ENCODE measurements at places on chromosomes 6 and 20. TPM values are rescaled to one million over a fixed set of nuclear protein-coding genes. Genes with fewer than 3 reads are reported as not detected.

GJA10 gene
- not detected for total RNA-seq

SAMD5 gene
- total RNA-seq: 0.18 TPM

DNA sequence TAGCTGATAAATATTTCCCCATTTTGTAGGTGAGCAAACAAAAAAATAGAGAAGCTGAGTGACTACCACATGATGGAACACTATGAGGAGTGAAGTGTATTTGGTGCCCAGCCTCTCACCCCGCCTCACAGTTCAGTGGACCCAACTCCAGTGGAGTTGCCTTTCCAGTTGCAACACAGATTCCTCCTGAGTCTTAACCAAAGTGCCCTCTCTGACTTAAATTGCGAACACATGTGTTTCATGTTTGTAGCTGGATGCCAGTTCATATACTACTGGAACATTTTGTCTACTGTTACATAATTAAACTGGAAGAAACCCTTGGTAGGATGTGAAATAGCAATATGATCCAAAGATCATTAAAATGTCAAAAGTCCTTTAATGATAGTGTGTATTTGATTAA is 448.9 kb downstream of the COL12A1 start:
- no peaks in the 10 kb centered on the region for H3K36me3 ChIP-seq
- no peak overlapping the region for H3K27ac ChIP-seq
- no peak for DNase-seq
- H3K4me3 ChIP-seq: no peak overlapping the region
- H3K27me3 ChIP-seq: no peaks in the 10 kb centered on the region
- no peaks in the 10 kb centered on the region for H3K4me1 ChIP-seq

DNA sequence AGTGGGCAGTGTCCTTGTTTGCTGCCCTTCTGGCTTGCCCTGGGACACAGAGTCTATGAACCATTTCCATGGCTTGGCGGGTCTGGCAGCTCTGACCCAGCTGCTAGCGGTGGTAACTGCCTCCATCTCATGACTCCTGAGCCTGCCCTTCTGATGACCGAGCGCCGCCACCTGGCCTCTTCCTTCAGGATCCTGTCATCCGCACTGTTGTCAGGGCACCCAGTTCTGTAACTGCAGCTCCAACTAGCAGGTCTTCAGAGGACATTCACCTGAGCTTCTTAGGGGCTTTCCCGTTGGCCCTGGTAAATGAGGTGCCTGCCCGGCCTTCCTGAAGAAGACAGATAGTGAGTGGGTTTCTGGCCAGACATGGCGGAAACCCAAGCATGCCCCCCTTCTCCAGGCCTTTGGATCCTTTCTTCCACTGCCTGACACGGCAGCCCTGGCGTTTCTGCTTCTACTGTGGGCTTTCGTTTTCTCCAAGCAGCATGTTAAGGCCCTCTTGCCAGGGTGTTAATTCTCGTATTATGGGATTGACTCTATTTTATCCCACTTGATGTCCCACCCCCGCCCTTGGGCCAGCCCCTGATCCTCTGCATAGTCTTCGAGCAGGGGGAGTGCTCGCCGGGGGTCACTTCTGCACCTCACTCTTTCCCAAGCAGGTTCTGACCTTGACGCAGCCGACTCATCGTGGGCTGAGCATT is 24.7 kb downstream of the PACSIN1 start:
- no peak overlapping the region for H3K4me3 ChIP-seq
- DNase-seq: no peak
- H3K36me3 ChIP-seq: no peaks in the 10 kb centered on the region
- no peaks in the 10 kb centered on the region for H3K27me3 ChIP-seq

DNA sequence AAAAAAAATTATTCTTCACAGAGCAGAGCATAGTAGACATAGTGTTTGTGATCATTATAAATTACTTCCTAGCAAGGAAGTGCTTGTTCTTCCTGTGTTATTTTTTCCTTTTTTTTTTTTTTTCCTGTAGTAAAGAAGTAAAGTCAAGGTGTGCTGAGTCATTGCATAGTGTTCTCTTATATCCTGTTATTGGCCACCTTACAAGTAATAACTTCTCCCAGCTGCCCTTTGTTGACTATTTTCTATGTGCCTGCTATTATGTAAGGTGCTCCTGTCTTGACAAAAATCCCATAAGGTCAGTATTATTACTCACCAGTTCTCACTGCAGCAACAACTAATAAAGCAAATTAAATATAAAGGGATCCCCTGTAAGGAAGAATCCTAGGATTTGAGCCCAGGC is 195.3 kb downstream of the GJA1 start:
- H3K36me3 ChIP-seq: peaks cover 3% of the 10 kb centered on the region
- no peak overlapping the region for H3K4me3 ChIP-seq
- no peak overlapping the region for H3K27ac ChIP-seq
- H3K27me3 ChIP-seq: no peaks in the 10 kb centered on the region

DNA sequence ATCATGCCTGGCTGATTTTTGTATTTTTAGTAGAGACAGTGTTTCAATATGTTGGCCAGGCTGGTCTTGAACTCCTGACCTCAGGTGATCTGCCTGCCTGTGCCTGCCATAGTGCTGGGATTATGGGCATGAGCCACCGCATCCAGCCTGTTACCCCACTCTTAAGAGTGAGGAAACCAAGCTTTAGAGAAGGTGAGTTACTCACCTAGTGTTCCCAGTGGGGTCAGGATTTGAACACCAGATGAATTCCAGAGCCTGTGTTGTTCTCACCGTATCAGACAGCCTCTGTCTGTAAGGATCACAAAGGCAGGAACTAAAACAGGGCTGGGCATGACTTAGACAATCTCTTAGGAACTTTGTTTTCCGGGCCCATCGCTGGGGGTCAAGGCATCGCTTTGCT is 9.4 kb upstream of the FANCE start:
- no peaks in the 10 kb centered on the region for H3K27me3 ChIP-seq
- H3K4me1 ChIP-seq: peaks cover 4% of the 10 kb centered on the region
- H3K36me3 ChIP-seq: no peaks in the 10 kb centered on the region

- H3K27me3 ChIP-seq: peaks cover 8% of the 10 kb centered on the region
- H3K4me1 ChIP-seq: peaks cover 4% of the 10 kb centered on the region
- no peak for DNase-seq
- H3K27ac ChIP-seq: no peak overlapping the region
- no peaks in the 10 kb centered on the region for H3K36me3 ChIP-seq
These were observed 70.8 kb upstream of the GATA5 start for GRCh38 chr20:62546606-62547005.

DNA sequence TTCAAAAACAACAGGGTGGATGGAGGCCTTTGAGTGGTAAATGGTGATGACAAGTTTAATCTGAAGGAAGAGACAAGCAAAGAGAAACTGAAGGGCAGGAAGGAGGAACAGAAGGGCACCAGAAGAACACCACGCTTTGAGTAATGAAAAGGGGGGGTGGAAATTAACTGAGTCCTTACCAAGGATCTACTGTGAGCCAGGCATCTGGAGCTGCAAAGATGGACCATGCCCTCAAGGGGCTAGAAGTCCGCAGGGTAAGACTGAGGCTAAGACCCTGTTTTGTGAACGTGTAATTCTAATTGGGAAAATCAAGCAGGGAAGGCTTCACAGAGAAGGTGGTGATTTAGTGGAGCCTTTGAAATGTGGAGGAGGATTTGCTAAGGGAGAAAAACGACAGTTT is 1.6 kb downstream of the NDRG3 start:
- peak overlapping the region; percentile 81 for H3K4me3 ChIP-seq
- peaks cover 20% of the 10 kb centered on the region for H3K4me1 ChIP-seq

GRCh38 chr6:152380351-152380767 is 256.8 kb downstream of the SYNE1 start:
- no peaks in the 10 kb centered on the region for H3K4me1 ChIP-seq
- H3K36me3 ChIP-seq: no peaks in the 10 kb centered on the region
- peaks cover 12% of the 10 kb centered on the region for H3K27me3 ChIP-seq
- no peak for DNase-seq

- H3K4me1 ChIP-seq: no peaks in the 10 kb centered on the region
- no peak overlapping the region for H3K4me3 ChIP-seq
- H3K36me3 ChIP-seq: no peaks in the 10 kb centered on the region
- no peak overlapping the region for H3K27ac ChIP-seq
These were observed 17.4 kb upstream of the RAB32 start for GRCh38 chr6:146526192-146526591.

LSM14B gene
- total RNA-seq: 38.7 TPM

TMEM14A gene
- total RNA-seq: 10.4 TPM

GRCh38 chr6:33936886-33937285 is 133.1 kb upstream of the MLN start:
- no peaks in the 10 kb centered on the region for H3K36me3 ChIP-seq
- no peak overlapping the region for H3K4me3 ChIP-seq
- H3K27ac ChIP-seq: no peak overlapping the region
- no peak for DNase-seq

- no peak for DNase-seq
- peaks cover 25% of the 10 kb centered on the region for H3K27me3 ChIP-seq
- no peak overlapping the region for H3K4me3 ChIP-seq
- H3K36me3 ChIP-seq: no peaks in the 10 kb centered on the region
These were observed 19.9 kb downstream of the TNXB start for GRCh38 chr6:32089082-32089828.

GRCh38 chr6:75204959-75205775 is 686 bp downstream of the COL12A1 start:
- peaks cover 58% of the 10 kb centered on the region for H3K4me1 ChIP-seq
- H3K27me3 ChIP-seq: peaks cover 82% of the 10 kb centered on the region
- H3K4me3 ChIP-seq: peak overlapping the region; percentile 49
- no peak overlapping the region for H3K27ac ChIP-seq
- no peaks in the 10 kb centered on the region for H3K36me3 ChIP-seq

DNA sequence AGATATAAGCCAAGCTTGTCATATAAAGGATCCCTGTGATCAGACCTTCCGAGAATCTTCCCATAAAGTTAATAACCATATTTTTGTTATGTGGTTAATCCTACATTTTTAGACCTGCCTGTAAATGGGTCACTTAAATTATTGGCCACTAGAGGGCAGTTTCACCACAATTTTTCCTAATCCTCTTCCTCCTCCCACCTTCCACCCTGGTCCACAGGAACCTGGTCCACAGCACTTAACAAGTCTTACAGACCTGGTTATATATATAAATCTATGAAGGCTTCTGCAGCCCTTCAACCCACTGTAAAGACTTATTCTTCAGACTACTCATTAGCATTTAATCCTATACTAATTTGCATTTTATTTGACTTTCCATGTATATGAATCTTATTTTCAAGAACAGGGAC is 28.3 kb downstream of the MRS2 start:
- no peak overlapping the region for H3K27ac ChIP-seq
- no peaks in the 10 kb centered on the region for H3K27me3 ChIP-seq
- H3K36me3 ChIP-seq: peaks cover 11% of the 10 kb centered on the region
- no peaks in the 10 kb centered on the region for H3K4me1 ChIP-seq
- H3K4me3 ChIP-seq: no peak overlapping the region

DNA sequence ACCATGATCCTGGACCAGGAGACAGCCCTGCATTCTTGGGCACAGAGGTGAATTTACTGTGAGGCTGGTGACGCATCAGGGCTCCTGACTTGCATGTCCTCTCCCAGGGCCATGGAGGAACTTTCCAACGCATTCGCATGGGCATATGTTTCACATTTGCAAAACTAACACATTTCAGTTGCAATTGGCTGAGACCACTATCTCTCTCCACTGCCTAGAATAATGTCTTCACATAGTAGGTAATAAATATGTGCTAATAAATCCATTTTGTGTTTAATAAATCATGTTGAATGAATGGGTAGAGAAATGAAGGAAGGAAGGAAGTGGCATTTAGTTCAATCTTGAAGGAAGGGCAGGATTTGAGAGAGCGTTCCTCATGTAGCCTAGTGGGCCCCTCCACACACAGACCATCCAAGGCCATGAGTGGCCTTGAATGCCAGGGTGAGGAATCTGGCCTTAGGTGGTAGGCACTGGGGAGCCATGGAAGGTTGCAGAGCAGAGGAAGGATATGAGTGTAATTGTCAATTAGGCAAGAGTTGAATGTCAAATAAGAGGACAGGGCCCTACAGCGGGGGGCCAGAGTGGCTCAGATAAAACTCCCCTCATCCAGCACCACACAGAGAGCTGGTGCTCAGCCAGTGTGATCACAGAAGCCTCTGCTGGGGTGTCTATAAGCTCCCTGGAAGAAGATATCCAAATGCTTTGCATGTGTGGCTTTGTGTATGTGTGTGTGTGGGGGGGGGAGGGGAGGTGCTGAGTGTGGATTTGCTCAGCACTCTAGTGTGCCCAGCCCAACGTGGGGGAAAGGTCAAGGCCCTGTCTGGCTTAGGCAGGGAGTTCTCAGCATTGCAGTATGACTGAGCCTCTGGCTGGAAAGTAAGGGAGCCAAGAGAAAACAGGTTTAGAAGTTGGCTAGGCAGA is 30.9 kb upstream of the CCN5 start:
- H3K36me3 ChIP-seq: no peaks in the 10 kb centered on the region
- H3K4me3 ChIP-seq: no peak overlapping the region
- no peak for DNase-seq
- H3K27me3 ChIP-seq: no peaks in the 10 kb centered on the region

DNA sequence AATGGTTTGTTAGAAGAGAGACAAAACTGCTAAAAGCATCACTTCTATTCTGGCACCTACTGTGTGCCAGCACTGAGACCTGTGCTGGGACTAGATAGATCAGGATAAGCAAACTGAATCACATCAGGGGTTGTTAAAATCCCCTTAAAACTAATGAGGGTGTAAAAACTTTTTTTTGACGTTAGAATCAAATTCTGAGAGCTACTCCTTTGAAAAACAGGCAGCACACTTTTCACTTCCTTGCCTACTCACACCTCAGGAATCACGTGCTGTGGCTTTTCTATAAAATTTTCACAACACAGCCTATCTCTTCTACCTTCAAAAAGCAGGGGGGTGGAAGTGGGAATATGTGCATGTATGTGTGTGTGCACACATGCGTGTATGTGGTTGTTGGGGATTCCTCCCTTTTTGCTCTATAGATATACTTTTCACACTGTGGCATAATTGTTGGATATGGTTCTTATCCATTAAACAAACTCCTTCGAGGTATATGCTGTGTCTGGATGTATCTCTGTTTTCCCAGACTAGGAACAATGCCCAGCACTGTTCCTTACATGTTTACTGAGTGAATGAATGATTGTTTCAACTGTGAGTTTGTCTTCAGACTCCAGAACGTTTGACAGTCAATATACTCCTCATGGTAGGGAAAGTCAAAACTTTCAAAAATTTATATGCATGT is 105.4 kb downstream of the FYN start:
- H3K4me3 ChIP-seq: peak overlapping the region; percentile 13
- peak overlapping the region; percentile 99 for H3K27ac ChIP-seq
- no peaks in the 10 kb centered on the region for H3K27me3 ChIP-seq
- peaks cover 55% of the 10 kb centered on the region for H3K36me3 ChIP-seq
- DNase-seq: no peak
- peaks cover 96% of the 10 kb centered on the region for H3K4me1 ChIP-seq

- no peaks in the 10 kb centered on the region for H3K4me1 ChIP-seq
- no peak for DNase-seq
- no peak overlapping the region for H3K4me3 ChIP-seq
- no peaks in the 10 kb centered on the region for H3K36me3 ChIP-seq
These were observed 352.4 kb downstream of the UTRN start for GRCh38 chr6:144637541-144637940.

PMEPA1 gene
- 1.6 TPM for total RNA-seq

- H3K4me3 ChIP-seq: no peak overlapping the region
- no peaks in the 10 kb centered on the region for H3K36me3 ChIP-seq
- H3K4me1 ChIP-seq: peaks cover 45% of the 10 kb centered on the region
- no peak overlapping the region for H3K27ac ChIP-seq
- peak; percentile 9 for DNase-seq
These were observed 162.1 kb upstream of the ZNF337 start for GRCh38 chr20:25858495-25859425.

SLC32A1 gene
- not detected for total RNA-seq
